Stimulated activated CD4-positive, alpha-beta T cell treated with anti-CD3 and anti-CD28 coated beads, Interleukin-1b, Interleukin-23, amount 100 ng/mL, for 4 hours (primary cell): ENCODE measurements at places on chromosomes 12 and 14.

GRCh38 chr12:122884091-122884826, 11.7 kb downstream of the VPS37B start:
- no peak for DNase-seq

DNA sequence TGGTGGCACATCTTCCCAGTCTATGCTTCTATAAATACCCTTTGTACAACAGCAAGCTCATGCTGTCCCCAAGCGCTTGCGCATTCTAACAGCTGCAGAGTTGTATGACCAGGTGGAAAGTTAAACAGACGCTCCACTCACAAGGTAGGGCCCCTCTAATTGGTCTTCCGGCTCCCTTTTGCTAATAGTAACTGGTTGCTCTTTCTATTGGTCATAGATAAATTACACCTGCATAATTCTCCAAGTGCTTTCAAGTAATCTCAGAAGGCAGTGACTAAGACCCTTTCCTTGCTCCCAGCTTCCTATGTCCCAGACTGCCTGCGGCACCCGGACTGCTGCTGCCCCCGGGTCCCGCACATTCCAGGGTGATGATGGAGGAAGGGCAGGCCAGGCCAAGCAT, 6.1 kb upstream of the TSPAN9 start:
- DNase-seq, result no peak

DNA sequence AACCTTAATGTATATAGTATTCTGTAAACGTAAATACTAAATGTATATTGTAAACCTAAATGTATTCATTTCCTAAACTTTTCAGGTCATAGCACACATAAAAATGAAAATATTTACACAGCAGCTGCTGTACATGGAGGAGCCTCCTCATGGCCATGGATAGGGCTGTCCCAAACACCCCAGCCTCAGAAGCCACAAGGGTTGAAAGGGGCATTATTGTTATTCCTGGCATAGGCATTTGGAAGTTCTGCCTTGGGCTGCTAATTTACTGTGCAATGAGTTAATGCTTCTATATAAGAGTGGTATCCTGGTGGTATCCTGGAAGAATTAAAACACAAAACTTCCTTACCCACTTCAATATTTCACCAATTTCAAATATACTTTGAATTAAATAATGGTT, 159.4 kb downstream of the SLC5A8 start:
- DNase-seq, result no peak

DNA sequence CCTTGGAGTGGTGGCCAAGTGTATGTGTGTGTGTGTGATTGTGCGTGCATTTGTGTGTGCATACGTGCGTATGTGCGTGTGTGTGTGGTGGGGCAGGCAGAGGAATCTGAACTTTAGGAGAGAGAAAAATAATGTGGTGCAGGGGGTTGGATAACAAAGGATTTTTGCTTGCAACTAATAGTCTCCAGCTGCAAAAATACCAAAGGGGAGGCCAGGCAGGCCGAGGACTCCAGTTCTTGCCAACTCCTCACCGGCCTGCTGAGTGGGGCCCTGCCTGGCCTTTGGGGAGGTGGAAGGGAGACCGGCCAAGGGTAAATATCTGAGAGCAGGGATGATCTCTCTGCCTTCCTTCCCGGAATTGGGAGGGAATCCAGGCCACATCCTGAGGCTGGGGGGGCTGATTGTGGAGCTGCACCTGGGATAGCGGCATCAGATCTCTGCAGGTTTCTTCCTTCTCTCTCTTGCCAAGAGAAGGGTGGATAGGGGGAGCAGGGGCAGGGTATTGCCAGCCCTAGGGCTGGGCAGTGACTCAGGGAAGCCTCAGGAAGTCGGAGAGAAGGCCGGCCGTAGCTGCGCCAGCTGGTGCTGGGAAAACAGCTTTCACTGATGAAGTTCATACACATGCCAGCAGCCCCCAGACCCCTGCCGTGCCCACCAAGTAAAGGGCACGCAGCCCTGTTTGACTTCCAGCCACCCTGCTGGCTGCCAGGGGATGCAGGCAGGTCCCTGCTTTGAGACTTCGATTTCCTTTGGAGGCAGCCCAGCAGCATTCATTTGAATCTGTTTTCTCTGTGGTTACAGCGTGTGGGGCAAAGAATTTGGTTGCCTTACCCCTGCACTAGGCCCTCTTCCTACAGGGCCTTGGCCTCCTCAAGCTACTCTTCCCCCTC, 4.6 kb upstream of the LRP1-AS start:
- no peak for DNase-seq

DNA sequence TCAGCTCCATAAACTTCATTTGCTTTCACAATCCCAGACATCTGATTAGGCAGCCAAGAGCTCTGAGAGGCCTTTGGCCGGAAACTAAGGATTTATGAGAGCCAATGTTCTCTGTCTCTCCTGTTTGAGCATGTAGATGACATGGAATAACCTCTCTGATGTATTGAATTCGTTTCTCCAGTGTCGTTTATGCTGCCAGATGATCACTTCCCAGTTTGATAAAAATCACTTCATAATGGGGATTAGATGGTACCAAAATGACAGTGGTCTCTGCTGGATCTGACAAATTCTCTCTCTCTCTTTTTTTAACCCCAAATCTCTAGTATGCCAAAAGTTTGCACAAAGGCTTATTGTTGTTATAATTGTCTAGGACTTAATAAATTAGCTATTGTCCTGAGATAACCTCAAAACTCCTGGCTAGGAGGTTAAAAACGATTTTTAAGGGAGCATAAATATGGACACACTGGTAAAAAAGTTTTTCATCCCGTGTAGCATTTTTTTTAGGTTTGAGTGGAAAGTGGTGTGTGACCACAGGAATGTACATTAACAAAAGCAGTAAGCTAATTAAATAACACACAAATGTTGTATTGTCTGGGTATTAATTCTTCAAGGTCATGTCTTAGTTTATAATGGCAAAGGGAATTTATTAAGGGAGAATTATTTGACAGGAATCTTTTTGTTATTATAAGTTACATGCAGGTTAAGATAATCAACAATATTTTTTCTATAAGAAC, 82.6 kb upstream of the USP44 start:
- DNase-seq, result no peak

DNA sequence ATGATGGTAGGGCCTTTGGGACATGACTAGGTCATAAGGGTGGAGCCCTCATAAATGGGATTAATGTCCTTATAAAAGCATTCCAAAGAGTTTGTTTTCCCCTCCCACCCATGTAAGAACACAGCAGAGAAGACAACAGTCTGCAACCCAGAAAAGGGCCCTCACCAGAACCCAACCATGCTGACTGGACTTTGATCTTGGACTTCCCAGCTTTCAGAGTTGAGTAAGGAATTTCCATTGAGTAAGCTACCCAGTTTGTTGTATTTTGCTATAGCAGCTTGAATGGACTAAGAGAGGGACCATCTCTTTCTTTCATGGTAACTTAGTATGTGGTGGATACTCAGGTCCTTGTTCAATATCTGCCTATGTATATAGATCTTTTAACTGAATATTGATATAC, 2.9 kb upstream of the SPX start:
- DNase-seq, result no peak

GRCh38 chr14:45728434-45729225, 475.6 kb upstream of the MIS18BP1 start:
- DNase-seq, result no peak

- DNase-seq, result no peak
Measured at GRCh38 chr14:34354556-34354955, 107.5 kb downstream of the SPTSSA start.

DNA sequence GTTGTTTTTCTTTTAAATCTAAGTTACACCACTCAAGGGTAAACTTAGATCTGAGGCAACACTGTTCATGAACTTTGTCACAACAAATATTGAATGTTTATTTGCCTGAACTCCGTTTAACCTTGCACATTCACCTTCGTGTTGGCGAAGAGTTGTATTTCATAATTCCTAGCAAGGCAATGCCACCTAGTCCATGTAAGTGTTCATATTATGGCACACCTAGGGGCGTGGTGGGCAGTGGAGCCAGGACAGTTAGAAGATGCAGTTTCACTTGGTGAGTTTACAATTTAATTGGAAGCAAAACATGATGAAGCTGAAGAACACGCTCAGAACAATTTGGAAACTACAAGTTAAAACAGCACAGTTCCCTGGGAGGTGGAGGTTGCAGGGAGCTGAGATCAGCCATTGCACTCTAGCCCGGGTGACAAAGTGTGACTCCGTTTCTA, 30.4 kb upstream of the GNPNAT1 start:
- no peak for DNase-seq

- no peak for DNase-seq
Measured at GRCh38 chr14:69351385-69351784, 46.7 kb downstream of the ERH start.

- no peak for DNase-seq
Measured at GRCh38 chr12:88451205-88451604, 129.1 kb downstream of the KITLG start.

- DNase-seq, result no peak
Measured at GRCh38 chr14:97442363-97442762, 645.2 kb downstream of the VRK1 start.

- DNase-seq, result no peak
Measured at GRCh38 chr14:35978561-35978960, 152.4 kb downstream of the BRMS1L start.

DNA sequence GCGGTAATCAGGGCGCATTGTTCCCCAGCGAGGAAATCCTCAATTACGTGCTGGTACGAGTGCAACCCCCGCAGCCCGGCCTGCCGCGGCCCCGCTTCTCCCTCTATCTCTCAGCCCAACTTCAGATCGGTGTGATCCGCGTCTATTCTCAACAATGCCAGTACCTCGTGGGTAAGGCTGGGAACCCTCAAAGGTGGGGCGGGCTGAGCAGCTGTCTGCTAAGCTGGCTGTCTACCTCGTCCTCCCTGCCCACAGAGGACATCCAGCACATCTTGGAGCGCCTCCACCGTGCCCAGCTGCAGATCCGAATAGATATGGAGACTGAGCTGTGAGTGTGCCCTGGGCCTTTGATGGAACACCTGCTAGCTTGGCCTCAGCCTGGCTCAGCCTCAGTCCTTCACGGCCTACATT, 996 bp downstream of the REC8 start:
- DNase-seq, result no peak

- no peak for DNase-seq
Measured at GRCh38 chr14:85401384-85401783, 128.6 kb upstream of the FLRT2 start.

DNA sequence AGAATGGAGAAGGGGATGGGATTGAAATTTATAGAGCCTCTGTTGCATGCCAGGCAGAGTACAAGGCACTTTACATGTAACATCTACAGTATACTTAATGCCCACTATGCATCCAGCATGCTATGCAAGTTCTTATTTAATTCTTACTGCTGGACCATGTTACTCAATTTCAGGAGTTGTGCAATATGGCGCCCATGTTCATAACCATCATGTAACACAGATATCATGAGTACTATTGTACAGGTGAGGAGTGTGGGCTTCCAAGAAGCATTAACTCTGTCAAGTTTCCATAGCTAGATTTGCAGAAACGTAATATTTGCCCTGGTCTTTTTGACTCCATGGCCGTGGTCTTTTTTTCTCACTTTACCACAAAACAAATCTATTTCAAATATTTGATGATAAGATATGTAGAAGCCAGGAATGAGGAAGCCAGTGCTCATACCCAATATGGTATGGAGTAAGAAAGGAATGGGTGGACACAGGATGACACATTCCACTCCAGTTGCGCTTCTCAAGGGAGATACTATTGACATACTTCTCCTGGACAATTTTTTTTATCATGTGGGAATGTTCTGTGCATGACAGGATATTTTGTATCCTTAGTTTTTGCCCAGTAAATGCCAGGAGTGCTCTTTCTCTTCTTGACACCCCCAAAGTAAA, 191.8 kb downstream of the C12orf75 start:
- no peak for DNase-seq

DNA sequence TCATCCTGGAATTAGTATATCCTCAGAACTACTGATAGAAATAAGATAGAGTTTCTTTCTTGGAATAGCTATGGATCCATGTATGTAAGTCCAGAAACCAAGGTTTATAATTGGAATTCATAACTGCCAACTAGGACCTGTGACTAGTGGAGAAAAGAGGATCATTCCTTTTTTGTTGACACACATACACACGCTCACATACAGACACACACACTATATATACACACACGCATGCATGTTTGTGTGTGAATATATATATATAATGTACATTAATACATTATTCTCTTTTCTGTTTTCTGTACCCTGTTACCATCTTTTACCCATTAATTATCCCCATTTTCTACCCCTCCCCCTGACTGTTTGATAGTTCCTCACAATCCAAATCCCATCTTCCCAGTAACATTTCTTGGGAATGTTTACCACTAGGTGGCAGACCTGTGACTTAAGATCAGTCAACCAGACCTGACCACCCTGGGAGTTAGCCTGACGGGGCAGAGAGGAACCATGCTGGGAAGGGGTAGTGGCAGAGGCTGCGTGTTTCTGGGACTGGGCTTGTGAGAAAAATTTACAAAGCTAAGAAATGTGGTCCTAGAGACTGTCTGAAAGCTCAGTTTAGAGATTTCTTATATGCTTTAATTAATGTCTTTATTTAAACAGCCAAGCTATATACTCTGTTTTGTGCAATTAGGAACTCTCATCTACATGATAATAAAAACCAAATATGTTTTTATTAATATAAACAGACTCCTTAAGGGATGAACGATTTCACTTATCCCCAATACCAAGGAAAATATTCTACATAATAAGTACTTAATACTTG, 308.0 kb downstream of the PPFIA2 start:
- no peak for DNase-seq

DNA sequence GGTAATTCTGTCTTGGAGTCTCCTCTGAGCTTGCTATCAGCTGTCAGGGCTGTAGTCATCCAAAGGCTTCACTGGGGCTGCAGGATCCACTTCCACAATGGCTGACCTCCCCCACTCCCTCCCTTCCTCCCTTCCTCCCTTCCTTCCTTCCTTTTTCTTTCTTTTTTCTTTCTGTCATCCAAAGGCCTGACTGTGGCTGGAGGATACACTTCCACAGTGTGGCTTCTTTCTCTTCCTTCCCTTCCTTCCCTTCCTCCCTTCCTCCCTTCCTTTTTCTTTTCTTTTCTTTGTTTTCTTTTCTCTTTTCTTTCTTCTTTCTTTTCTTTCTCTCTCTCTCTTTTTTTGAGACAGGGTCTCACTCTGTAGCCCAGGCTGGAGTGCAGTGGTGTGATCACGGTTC, 30.6 kb downstream of the ARF6 start:
- no peak for DNase-seq

DNA sequence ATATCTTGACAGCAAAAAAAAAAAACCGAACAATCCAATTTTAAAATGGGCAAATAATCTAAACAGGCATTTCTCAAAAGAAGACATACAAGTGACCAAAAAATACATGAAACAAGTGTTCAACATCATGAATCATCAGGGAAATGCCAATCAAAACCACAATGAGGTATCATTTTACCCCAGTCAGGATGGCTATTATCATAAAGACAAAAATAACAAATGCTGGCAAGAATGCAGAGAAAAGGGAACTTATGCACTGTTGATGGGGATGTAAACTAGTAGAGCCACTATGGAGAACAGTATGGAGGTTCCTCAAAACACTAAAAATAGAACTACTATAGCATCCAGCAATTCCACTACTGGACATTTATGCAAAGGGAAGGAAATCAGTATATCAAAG, 448.2 kb downstream of the RGS6 start:
- DNase-seq, result no peak
